ENCODE measurements at places on chromosomes 6 and 20.

GRCh38 chr6:145898376-145898775, 65.8 kb downstream of the SHPRH start:
- DNase-seq, result peak; percentile 66

DNA sequence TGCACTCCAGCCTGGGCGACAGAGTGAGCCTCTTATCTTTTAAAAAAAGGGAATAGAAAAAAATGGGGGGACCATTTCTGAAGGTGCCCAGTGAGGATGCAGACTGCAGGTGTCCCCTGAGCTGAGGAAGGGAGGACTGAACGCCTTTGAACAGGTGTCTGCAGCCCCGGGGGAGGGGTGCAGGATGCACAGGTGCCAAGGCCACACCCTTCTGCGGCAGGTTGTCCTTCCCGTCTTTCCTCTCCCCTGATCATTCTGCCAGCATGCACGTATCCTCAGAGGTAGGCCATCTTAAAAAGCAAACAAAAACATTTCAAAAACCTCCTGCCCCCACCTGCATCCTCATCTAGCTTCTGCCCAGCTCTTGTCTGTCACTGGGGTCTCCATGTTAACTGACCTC, 101.3 kb downstream of the MTHFD1L start:
- no peak for DNase-seq

GRCh38 chr20:24810676-24811407, 138.2 kb upstream of the CST7 start:
- no peak for DNase-seq

GRCh38 chr6:13796781-13797180, 17.6 kb downstream of the MCUR1 start:
- DNase-seq, result no peak

GRCh38 chr6:163946437-163946836, 531.9 kb downstream of the QKI start:
- DNase-seq, result no peak

DNA sequence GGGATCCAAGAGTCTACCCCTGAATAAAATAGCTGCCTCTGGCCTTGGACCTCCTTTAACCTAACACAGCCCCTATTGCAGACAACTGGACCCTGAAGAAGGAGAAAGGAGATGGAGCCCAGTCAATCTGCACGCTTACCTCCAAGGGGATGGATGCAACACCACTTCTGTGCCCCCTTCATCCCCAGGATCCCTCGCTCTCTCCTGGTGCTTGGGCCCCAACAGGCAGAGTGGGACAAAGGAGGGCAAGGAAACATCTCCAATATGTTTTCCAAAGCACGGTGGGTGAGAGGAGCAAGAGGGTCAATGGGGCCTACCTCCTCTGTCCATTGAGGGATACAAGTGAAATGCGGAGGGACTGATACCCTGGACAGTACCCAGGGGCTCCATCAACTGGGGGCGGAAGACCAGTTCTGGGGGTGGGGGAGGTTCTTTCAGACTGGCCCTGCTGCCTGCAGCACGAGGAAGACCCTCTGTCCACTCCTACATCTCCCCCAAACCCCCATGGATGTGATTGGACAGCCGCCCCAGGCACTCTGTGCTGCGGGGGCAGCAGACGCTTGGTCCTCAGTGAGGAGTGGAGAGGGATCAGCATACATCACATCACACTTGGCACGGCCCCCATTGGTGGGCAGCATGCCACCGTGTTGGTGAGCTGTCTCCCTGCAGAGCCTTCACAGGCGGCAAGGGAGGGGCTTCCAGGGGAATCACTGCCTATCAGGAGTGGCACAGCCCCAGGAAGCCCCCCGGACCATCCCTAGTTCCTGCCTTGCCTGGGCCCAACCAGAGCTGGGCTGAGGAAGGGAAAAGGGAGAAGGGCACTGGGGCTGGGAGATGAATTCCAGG, 70.6 kb downstream of the MRPL14 start:
- no peak for DNase-seq

- DNase-seq, result no peak
These were observed 5.2 kb downstream of the HAO1 start for GRCh38 chr20:7935027-7935551.

GRCh38 chr20:22490287-22491193, 93.8 kb downstream of the FOXA2 start:
- DNase-seq, result no peak

- DNase-seq, result no peak
These were observed 7.4 kb downstream of the AAR2 start for GRCh38 chr20:36243726-36244125.

DNA sequence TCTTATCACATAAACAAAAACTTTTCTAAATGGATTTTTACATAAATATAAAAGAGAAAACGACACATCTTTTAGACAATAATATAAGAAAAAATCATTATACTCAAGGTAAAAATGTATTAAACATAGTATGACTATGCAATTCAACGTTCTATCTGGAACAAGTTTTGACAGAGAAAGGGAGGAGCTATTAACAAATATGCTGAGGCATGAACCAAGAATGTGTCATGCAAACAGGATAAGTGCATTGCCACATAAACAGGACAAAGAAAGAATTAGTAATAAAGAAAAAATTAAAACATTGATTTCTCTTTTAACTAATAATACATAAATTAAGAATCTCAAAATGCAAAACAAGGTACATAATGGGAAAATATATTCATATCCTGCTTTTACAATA, 1353.4 kb upstream of the GJE1 start:
- peak; percentile 62 for DNase-seq

DNA sequence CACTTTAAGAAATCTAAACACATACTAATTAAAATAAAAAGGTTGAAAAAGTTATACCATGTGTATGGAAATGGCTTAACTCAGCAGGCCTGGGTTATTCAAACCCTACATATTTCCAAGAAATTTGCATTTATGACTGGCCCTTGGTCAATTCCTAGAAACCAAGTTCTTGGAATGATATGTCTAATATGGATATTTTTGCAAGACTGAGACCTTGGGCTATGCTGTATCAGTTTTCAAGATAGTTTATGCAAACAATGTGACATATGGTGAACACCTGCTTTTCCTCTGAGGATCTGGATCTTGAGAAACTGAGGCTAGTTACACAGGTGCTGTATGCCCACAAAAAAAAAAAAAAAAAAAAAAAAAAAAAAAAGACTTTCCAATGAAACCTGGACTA, 536.9 kb upstream of the HS3ST5 start:
- no peak for DNase-seq

DNA sequence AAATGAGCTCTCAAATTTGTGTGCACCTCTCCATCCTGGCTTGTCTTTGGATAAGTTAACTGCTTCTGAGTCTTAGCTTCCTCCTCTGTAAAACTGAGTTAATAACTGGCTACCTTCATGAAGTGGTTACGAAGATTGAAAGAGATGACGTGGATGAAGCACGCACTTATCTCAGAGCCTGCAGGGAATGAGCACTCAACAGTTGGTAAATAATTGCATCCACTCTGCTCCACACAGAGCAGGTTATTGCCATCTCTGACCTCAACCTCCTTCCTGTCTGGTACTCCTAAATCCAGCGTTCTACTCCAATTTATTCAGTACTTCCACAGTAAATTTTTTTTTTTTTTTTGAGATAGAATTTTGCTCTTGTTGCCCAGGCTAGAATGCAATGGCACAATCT, 6.9 kb downstream of the AURKA start:
- DNase-seq, result no peak

DNA sequence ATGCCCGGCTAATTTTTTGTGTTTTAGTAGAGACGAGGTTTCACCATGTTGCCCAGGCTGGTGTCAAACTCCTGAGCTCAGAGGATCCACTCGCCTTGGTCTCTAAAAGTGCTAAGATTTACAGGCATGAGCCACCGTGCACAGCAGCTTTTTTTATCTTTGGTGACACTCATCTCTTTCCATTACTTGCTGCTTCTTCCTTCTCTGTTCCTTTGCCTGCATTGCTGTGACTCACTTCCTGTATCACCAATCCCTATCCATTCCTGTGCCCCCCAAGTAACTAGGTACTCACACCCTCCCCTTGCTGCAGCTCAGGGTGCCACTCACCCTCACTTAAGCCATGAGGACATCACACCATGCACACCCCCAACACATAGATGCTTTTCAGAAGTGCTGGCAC, 24.6 kb downstream of the KHDC1L start:
- DNase-seq, result no peak

- no peak for DNase-seq
These were observed 2.5 kb downstream of the TTPAL start for GRCh38 chr20:44478206-44478605.

GRCh38 chr6:118864341-118865099, 29.4 kb upstream of the ASF1A start:
- no peak for DNase-seq

DNA sequence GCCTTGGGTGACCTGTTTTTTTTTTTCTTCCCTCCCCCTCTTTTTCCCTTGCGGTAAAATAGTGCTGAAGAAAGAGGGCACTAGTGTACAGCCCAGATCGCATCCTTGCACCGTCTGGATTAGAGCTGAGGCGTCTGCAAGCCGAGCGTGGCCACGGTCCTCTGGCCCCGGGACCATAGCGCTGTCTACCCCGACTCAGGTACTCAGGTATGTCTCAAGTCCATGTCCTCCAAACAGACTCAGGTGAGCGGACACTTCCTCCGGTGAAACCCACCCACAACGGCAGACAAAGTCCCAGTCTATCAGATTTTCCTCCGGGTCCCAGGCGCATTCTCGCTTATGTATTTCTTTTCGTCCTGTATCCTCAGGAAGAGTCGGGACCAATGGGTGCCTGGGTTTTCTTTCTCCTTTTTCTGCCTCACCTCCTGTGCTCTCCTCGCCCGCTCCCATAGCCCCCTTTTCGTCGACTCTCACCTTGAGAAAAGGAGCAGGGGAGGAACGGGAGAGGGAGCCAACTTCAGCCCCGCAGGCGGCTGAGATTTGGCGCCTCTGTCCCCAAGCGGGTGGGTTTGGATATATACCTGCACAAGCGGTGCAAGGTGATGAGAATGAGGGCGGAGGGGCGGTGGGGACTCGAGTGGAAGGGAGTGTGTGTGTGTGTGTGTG, 1.1 kb upstream of the GRM1 start:
- no peak for DNase-seq

- no peak for DNase-seq
These were observed 650.0 kb downstream of the KIF16B start for GRCh38 chr20:15923030-15923776.

- DNase-seq, result no peak
These were observed 24.2 kb downstream of the DNAJC5 start for GRCh38 chr20:63919130-63919529.

DNA sequence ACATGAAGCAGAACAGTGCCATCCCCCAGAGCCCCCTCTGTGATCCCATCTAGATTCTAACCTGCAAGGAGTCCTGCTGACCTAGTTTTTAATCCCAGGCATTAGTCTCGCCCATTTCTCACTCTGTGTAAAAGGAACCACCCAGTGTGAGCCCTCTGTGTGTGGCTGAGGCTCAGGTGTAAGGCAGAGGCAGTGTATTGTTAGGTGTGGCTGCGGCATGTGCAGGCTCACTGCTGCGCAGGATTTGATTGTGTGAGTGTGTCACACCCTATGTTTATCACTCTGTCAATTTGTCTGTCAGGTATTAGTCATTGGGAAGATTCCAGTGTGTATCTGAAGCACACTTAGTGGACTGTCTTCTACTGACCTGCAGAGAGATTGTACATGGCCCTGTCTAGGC, 13.7 kb upstream of the CST8 start:
- no peak for DNase-seq

DNA sequence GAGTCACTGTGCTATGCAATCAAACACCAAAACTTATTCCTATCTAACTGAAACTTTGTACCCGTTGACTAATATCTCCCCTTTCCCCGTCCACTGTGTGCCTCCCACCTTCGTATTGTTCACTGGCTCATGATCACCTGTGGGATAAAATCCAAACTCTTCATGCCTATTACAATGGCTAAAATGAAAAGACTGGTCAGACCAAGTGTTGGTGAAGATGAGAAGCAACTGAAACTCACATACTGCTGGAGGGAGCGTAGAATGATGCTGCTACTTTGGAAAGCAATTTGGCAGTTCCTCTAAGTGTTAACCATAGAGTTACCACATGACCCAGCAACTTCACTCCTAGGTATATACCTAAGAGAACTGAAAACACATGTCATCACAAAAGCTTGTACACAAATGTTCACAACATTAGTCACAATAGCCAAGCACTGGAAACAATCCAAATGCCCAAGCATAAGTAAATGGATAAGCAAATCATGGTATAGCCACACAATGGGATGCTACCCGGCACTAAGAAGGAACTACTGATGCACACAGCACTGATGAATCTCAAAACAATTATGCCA, 13.1 kb downstream of the RPS10 start:
- DNase-seq, result peak; percentile 69

GRCh38 chr6:11423667-11424066, 113.9 kb upstream of the TMEM170B start:
- peak; percentile 36 for DNase-seq
